ENCODE measurements at places on chromosomes 5 and 9.

- DNase-seq = no peak
Observed at GRCh38 chr5:173500213-173500560, 116.3 kb downstream of the BOD1 start.

DNA sequence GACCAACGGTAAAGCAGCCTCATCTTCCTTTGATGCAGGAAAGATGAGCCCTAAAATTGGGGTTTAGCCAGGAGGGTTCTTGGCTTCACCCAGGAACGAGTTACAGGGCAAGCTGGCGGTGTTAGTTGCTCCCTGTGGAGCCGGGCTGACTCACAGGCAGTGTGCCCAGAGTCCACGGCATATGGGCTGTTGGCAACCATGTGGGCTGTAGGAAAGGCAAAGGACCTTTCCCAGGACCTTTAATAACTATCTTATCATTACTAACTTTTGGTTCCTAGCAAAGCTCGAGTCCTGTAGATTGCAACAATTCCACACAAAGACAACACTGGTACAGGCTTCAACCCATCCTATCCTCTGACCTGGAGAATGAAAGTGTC, 29.8 kb upstream of the CLPTM1L start:
- DNase-seq = peak; percentile 97

DNA sequence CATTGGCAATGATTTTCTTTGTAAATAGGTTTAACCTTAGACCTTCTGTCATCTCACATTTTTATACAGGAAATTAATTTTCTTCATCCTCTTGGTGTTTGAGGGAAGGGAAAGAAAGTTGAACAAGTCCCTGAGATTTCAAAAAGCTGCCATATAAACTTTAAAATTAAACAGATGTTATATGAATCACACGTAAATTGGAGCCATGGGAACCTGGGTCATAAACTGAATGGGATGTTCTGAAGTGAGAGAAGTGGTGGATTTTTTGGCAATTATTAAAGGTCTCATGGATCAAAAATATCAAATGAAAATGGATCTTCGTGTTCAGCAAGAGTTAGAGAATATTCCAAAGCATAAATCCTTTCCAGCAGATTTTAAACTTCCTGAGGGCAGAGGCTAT, 242.2 kb downstream of the DMRT2 start:
- no peak for DNase-seq

DNA sequence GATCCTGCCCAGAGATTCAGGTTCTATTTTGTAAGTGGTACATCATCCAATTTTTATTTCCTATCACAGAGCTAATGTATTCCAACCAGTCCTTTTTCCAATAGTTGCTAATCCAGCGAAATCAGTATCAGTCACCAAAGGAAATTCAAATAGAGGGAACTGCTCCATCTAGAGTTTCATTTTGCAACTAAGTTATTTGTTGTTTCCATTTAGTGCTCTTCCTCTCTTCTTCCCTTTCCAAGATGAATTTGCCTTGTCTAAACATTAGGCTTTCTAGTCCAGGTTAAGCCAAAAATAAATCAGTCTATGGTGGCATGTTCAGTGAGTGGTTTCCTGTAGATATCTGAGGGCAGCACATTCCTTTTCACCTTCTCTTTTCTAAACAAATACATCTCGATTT, 79.8 kb upstream of the SPATA31D4 start:
- peak; percentile 22 for DNase-seq

DNA sequence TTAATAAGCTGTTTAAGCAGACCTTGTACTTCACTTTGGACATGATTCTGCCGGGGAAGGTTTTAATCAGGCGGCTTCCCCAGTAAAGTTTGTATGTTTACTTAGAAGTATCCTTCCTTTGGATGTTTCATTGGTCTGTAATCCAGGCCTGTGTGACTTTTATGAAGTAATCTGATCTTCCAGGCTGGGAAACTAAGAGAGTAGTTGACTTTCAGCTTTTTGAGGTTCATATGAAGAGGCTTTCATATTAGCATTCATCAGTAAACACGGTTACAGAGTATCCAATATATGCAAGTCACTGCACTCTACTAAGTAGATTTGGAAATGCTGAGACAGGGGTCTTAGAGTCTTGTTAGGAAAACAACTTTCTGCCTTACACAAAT, 1.1 kb downstream of the DNAJC21 start:
- no peak for DNase-seq

DNA sequence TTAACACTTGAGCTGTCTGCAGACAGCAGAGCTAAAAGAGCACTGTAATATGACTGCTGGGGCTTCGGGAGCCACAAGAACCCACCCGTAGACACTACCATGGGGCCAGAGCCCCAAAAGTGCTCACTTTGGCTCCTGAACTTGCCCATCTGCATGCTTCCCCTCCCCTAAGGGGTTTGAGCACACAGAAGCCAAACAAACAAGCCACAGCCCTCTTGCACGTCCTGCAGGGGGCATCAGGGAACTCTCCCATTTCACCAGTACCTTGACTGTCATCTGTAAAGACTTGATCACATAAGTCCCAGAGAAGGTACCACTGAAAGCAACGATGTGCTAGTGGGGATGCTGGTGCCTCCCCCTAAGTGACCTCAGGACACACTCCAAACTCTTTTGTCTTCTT, 681.8 kb downstream of the SEMA5A start:
- no peak for DNase-seq

DNA sequence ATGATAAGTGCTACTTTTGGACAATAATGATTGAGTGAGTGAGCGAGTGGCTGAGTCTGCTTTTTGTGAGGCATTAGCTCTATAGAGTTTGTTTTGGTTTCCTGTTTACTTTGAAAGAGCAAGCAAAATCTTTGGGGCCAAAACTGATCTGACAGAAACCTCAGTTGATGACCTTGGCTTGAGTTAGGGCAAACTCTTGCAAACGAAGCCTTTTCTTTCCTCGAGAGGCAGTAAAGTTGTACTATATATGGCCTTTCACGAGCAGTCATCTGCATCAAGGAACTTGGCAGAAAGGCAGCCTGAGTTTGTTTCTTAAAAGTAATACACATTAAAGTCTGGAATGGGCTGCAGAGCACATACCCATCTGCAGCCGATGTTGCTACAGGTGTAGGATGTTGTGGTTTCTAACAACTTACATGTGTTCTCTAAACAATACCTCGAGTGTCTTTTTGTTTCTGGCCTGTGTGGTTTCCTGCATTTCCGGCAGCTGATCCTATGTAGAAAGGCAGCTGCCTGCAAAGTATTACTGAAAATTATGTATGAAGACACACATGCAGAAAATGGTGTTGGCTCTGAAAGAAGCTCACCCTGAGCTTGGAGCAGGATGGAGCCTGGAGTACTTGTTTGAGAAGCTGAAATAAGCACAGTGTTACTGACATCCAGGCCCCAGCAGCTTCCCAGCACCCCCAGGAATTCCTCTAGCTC, 60.8 kb downstream of the FOXD1 start:
- no peak for DNase-seq

- DNase-seq = no peak
Observed at GRCh38 chr9:104906441-104907277, 21.3 kb downstream of the ABCA1 start.

DNA sequence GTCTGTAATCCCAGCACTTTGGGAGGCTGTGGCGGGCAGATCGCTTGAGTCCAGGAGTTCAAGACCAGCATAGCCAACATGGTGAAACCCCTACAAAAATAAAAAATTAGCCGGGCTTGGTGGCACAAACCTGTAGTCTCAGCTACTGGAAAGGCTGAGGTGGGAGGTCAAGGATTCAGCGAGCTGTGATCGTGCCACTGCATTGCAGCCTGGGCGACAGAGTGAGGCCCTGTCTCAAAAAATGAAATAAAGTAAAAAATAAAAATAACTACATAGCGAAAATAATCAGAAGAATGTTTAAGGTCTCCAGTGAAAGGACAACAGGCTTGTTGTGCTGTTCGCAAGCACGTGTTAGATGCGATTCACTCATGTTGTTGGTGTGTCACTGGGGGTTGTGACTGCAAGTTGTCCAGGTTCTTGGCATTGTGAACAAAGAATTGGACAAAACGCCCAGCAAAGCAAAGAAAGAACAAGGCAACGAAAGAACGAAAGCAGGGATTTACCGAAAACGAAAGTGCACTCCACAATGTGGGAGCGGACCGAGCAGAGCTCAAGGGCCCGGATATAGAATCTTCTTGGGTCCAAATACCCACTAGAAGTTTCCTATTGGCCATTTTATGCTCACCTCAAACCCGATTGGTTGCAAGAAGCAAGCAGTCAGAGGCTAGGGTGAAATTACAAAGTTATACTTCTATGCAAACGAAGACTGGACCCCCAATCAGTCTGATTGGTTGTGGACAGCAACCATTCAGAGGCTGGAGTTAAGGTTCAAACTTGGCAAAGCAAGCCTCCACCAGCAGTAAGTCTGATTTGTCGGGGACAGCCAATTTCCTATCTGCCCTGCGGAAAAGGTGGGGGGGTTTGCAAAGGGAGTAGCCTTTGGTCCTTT, 844 bp upstream of the MCCC2 start:
- no peak for DNase-seq

DNA sequence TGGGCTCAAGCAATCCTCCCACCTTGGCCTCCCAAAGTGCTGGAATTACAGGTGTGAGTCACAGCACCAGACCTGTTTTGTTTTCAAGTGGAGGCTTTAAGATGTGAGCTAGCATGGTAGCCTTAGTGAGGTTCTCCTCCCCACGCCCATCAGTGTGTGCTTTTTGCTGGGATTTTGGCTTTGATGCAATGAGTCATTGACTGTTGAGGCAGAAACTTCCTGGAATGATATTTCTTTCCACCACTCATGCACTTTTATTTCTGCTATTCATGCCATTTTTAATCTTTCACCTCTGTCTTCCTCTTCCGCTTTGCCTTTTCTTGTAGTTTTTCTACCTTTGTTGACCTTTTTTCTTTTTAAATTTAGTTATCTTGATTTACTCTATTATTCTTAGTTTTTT, 4.2 kb upstream of the NFIL3 start:
- no peak for DNase-seq

GRCh38 chr5:135013947-135014570, 20.0 kb downstream of the PITX1 start:
- DNase-seq = peak; percentile 18

DNA sequence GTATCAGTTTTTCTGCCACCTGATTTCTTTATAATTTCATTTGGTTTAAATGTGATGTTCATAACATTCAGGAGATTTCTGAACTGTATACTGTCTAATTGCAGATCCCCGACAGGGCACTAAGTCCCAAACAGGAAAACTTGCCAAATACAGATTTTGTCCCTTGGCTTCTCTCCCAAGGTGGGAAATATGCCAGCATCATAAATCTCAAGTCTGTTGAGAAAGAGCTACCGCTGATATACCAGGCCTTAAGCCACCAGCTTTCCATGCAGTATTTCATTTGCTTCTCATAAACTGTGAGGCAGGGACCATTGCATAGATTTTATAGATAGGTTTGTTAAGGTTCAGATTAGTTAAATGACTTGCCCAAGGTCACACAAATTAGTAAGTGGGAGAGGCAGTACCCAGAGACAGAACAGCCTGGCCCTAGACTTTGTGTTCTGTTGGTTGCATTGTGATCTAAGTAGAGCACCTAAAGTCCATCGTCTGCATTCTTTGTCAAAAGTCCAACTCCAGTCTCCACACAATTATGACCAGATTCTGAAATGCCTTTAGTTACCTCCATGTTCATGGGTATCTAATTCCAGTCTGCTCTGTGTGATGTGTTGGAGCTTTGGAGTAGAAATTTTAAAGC, 16.2 kb downstream of the GPR21 start:
- DNase-seq = peak; percentile 93

DNA sequence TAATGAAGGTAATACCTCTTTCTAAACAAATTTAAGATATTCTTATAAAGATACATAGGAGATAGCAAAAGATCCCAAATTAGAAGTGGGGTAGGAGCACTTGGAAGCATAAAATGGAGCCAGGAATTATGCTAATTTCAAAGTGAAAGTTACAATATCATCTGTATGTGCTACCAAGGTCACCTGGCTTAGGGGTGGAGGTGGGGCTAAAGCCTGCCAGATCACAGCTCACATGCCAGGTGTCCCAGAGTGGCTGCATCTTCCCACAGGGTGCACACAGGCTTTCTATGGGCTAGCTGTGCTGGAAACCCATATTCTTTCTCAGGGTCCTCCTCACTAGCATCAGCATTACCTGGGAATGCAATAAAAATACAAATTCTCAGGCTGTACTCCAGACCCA, 118.2 kb upstream of the TXNDC8 start:
- no peak for DNase-seq

DNA sequence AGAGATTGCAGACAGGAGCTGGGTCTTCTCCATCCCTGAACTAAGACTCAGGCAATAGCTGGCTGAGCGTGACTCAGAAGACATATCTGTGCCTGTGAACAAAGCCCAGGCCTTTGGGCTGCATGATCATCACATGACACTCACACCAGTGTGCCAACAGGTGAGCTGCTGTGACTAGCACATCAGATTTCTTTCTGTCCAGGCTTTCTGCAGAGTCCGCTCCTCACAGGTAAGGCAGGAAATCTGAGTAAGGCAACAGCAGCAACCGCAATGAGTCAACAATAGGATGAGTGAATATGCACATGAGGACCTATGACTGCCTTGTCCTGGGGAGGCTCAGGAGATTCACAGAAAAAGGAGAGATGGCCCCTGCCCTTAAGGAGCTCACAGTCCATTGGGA, 293.6 kb downstream of the ACTL7B start:
- no peak for DNase-seq

DNA sequence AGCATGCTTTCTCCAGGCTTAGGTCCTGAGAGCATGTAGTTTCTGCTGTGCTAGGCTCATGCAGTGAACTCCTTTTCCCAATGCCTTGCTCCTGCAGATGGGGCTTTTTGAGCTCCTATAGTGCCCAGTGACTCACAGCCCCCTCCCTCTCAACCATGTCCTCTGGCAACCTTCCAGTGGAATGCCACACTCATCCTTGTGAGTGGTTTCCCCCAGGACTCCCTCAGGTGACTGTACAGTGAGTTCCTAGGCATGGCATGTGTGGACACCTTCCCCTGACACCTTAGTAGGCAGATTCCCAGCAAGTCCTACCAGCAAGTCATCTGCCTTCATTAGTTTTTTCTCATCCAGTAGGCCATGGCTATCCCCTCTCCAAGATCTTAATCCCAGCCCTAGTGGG, 72.4 kb upstream of the CXCL14 start:
- no peak for DNase-seq

DNA sequence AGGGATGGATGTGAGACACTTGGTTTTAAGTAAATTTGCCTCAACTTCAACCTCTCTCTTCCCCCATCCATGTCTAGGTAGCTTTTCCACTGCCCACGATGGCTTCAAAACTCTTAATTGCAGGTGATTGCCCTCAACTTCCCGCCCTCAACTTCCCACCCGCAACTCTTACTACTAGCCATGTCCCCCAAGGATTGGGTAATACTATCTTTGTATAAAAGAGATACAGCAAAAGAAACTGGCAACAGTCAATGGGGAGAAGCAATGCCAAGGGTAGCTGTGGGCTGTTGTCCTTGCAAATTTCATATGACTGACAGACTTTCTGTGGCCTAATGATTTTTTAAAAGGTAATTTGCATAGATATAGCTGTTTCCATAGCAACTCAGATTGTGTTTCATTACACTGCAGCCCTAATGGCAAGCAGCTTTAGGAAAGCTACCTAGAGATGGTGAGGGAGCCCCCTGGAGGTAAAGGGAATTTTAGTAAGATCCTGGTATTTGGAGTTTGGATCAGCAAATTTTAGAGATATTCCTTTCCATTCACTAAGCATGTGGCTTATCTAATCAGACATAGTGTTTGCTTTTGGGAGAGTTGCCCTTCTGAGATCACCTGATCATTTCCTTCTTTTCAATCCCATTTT, 421.5 kb upstream of the DAP start:
- peak; percentile 40 for DNase-seq
